ENCODE measurements at places on chromosomes 6 and 20. TPM values are rescaled to one million over a fixed set of nuclear protein-coding genes. Genes with fewer than 3 reads are reported as not detected.

DNA sequence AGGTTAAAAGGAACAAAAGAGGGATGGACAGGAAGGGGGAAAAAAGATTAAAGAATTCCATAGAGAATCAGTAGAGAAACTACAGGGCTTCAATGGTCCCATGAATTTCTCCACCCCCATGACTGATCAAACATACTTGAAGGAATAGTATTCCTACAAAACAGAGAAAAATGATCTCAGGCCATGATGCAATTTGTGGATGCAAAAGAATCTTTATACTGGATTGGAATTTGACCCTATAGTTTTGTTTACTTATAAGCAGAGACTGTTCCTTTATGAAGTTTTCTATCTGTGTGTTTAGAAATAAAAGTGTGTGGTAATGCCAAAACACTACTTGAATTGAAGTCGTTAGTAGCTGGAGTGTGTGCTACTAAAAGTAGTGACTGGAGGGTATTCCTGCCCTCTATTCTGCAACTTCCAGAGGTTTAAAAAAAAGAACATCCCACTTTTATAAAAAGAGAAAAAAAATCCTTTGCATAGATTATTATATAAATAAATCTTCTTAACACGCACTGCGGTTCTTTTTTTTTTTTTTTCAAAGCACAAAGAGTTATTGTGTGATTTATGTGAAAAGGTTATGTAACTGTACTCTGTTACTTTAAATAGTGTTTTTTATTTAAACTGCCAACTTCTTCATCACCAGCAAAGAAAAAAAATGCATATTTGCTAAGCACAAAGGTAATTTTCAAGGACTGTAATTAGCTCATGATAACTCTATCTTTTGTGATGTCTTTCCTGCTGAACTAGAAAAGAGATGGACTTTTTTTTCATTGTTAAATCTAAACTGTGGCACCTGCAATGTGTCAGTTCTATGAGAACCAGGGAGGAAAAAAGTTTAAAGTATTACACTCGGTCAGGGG, 214.5 kb upstream of the CITED2 start:
- DNase-seq, result no peak

- DNase-seq, result peak; percentile 39
Measured at GRCh38 chr20:50848846-50849673, 54.2 kb downstream of the BCAS4 start.

Gene UST
- 4.8 TPM for total RNA-seq

DNA sequence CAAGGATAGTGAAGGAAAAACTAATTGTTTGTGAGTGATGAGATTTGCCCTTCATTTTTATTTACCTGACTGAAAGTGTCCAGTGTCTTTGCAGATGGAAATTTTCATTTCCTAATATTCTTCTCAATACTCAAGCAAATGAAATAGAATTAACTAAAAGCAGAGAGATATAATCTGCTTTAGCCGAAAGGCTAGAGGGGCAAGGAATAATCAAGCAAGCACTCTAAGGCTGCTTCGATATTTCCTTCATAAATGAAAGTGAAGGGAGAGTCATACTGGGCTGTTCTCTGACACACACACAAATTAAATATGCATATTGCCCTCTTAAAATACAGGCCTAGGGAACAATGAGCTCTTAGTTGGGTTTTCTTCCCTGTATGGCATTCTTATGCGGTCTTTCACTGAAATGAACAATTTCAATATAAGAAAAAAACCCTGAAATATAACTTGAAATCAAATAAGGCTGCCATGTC, 47.5 kb upstream of the POPDC3 start:
- no peak for DNase-seq

Gene CAP2
- 10.1 TPM for total RNA-seq

Gene ECHDC1
- total RNA-seq, result 77.8 TPM

Gene PI16
- total RNA-seq, result not detected

- DNase-seq, result no peak
Measured at GRCh38 chr6:40809627-40810026, 222.5 kb upstream of the LRFN2 start.

DNA sequence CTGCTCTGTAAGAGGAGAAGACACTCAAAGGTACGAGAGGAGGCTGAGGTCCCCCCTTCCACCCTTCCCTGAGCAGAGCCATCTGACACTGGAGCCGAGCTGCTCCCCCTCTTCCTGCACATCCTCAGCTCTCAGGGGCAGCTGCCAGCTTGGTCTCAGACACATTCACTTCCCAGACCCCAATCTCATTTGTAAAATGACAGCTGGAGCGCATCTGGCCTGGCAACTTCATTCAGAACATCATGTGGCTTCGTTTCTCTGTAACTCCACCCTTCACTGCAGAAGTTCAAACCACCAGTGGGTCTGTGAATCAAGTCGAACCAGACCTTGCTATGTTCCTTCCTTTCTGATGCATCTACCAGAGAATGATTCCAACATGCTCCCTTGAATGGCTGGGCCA, 145.6 kb upstream of the CDH4 start:
- DNase-seq, result no peak

GRCh38 chr6:3535033-3535775, 78.4 kb upstream of the SLC22A23 start:
- no peak for DNase-seq

DNA sequence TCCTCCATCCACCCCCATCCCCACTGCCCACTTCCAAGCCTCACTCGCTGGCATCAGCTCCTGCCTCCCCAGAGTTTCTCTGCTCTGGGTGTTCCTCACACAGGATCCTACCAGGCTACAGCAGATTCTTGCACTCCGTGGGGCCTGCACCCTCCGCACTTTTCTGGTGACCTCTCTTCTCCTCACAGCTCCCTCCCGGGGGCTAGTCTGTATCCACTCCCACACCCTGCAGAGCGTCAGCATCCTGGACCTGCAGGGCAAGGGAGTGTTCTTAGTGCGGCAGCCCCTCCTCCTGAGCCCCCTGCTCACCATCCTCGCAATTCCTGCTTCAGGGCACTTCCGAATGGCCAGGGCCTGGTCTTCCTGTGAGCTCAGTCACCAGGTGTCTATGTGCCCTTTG, 224.2 kb downstream of the DLL1 start:
- peak; percentile 4 for DNase-seq

GRCh38 chr20:41355192-41355591, 11.4 kb downstream of the EMILIN3 start:
- no peak for DNase-seq

Gene SLC17A1
- not detected for total RNA-seq

GRCh38 chr6:35411066-35411465, 41.1 kb upstream of the FANCE start:
- DNase-seq, result no peak

GRCh38 chr6:30683183-30683979, 3.1 kb downstream of the PPP1R18 start:
- no peak for DNase-seq

GRCh38 chr6:157772820-157773219, 50.2 kb upstream of the SNX9 start:
- no peak for DNase-seq

Gene EYA4
- total RNA-seq, result not detected

Gene SLC35F1
- total RNA-seq, result 0.37 TPM

Gene PRR18
- total RNA-seq, result not detected

Gene CRIP3
- total RNA-seq, result 1.4 TPM

DNA sequence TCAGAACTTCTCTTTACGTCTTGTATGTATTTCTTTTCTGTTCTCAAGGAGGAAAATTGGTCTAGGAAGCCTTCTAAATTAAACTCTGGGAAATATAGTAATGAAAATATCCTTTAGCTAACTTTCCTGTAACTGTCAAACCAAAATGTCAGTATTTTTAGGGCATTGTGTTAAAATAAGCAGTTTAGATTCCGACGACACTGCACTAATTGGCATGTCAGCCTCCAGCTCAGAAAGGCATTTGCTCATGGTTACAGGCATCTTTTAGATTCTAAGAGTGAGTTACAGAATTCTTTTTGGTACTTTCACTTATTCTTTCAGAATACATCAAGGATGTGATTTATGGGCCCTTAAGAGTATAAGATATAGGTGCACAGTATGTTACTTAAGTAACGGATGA, 26.1 kb upstream of the VAPB start:
- DNase-seq, result no peak

Data from transverse colon (tissue), 4 donors.